ENCODE measurements at places on chromosomes 11 and 22.

- no peak for DNase-seq
Observed at GRCh38 chr11:69870766-69871165, 51.5 kb upstream of the FGF3 start.

GRCh38 chr11:1844221-1845094, 5.7 kb downstream of the TNNI2 start:
- DNase-seq: peak; percentile 48

- no peak for DNase-seq
Observed at GRCh38 chr22:22943521-22944267, 56.1 kb downstream of the IGLL5 start.

GRCh38 chr11:102837646-102838045, 5.8 kb downstream of the MMP3 start:
- DNase-seq: no peak

DNA sequence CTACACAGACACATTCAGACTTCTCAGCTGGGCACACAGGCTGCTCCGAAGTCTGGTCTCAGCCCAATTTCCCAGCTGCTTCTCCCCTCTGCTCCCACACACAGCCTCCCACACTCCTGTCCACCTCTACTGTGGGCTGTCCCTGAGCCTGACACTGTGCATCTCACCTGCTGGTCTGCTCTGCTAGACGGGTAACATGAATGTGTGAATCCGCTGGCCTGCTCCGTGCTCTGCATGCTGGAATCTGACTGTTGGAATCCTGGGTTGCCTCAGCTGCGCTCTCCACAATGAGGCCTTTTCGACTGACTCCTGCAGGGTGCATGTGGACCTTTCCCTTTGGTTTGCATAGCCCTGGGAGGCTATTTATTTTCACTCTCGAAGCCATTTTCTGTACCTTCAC, 489.5 kb upstream of the B3GAT1 start:
- no peak for DNase-seq

- DNase-seq: no peak
Observed at GRCh38 chr22:39634530-39635405, 64.2 kb downstream of the CACNA1I start.

DNA sequence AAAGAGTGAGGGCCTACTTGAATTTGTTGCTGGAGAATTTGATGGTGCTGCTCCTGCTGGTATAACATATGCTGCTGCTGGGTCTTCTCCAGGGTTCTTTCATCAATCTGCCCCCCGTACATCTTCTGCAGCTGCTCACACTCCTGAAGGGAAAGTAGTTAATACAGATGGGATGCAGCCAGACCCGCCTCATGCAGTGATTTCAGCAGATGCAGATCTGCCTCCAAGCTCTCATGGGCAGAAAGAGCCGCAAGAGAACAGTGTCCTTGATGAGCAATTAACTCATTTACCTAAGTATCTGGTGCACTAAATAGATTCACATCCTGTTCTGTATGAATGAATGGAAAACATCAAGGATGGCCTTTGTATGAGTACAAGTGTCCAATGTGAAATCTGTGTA, 24.8 kb upstream of the APOA1 start:
- no peak for DNase-seq

GRCh38 chr22:38118182-38118581, 7.7 kb upstream of the BAIAP2L2 start:
- DNase-seq: no peak

DNA sequence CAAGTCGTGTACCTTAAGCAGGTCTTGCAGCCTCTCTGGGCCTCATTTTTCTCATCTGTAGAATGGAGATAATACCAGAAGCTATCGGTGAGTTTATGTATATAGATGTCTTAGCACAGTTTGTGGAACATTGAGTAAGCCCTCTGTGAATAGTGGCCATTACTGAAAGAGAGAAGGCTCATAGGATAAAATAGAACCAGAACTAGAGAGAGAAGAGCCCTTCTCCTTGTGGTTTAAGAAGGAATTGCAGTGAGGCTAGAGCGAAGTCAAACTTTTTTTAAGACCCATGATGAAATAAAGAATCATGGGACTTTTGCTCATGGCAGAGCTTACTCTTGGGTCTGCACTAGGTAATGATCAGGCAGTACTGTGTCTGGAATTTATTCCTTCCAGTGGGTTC, 137.1 kb downstream of the TRIM44 start:
- no peak for DNase-seq

GRCh38 chr11:16204261-16204660, 152.1 kb downstream of the SOX6 start:
- no peak for DNase-seq

DNA sequence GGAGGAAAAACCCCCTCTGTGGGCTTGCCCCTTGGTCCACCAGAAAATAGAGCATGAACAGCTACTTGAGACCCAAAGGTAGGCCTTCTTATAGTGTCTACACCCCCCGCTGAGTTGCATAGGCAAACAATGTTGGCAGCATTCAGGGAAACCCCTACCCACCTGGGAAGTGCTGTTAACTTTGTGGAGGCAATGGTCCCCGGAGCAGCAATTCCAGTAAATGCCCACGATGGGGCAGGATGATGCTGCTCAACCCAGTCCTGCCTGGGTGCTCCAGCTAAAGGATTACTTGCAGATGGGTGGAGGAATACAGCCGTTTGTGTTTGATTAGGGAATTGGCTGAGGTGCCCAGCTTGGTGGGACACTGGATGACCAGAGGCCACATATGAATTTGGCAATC, 381.3 kb upstream of the ANO5 start:
- no peak for DNase-seq

DNA sequence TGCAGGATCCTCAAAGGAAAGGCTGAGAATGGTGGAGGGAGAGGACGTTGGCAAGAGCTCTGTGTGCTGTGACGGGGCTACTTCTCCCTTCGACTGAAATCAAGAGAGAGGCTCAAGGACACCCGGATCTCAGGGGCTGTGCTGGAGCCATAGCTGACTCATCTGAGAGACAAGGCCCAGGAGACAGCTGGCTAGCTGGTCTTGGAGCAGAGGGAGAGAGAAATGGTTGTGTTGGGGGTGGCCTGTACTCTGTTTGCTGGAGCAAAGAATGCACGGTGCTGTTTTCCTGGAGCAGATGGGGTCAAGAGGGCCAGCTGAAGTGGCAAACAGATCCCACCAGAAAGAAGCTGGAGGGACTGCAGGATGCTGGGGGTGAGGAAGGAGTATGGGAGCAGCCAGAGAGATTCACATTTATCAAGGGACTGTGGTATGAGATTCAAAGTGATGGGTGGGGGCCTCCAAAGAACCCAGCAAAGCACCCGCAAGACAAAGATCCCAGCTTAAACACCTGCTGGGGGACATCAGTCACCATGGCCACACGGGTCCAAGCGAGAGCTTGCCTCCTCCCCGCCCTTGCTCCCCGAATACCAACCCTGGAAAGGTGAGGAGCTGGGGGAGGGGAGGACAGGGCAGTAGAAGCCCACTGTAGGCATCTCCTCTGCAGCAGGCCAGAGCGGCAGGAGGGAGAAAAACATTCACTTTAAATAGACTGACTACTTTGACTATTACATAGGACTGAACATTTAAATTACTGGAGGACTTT, 40.8 kb downstream of the MAP6 start:
- no peak for DNase-seq

DNA sequence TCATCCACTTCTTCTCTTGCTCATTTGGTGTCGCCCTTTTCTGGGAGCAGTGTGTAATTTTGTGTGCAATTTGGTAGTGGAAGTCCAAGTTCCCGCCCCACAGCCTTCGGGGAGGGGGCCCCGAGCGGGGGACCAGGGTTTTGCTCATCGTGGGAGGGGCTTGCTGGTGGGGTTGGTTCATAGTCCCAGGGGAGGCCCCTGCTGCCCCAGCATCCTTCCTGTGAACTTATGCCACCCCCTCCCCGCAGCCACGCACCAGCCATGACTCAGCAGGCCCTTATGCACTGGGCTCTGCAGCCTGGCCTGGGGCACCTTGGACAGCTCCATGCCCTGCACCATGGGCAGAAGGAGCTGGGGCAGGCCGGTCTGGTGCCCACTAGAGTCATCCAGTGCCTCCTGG, 1183.6 kb downstream of the BRD1 start:
- DNase-seq: no peak

- no peak for DNase-seq
Observed at GRCh38 chr11:128857341-128857740, 9.8 kb downstream of the KCNJ1 start.

DNA sequence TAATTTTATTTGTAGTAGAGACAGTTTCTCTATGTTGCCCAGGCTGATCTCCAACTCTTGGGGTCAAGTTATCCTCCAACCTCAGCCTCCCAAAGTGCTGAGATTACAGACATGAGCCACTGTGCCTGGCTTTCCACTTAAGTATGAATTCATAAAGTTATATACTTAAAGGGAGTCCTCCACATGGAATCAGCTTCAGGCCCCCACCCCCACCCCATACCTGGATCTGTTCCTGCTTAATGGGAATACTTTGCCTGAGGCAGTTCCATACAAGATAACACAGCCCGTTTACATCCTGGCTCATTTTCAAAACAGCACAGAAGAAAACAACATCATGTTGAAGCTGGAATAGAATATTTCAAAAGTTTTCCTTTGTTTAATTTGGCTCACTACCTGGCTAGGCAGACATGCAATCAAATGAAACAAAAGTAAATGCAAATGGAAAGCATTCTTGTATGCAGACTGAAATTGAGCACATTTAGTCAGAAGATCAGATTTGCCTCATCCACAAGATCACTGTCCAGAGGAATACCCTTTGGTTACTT, 82.4 kb downstream of the FAT3 start:
- DNase-seq: no peak

GRCh38 chr11:1300569-1301187, 8.8 kb downstream of the TOLLIP start:
- no peak for DNase-seq

GRCh38 chr11:64406221-64406946, 47.4 kb downstream of the RPS6KA4 start:
- DNase-seq: no peak

DNA sequence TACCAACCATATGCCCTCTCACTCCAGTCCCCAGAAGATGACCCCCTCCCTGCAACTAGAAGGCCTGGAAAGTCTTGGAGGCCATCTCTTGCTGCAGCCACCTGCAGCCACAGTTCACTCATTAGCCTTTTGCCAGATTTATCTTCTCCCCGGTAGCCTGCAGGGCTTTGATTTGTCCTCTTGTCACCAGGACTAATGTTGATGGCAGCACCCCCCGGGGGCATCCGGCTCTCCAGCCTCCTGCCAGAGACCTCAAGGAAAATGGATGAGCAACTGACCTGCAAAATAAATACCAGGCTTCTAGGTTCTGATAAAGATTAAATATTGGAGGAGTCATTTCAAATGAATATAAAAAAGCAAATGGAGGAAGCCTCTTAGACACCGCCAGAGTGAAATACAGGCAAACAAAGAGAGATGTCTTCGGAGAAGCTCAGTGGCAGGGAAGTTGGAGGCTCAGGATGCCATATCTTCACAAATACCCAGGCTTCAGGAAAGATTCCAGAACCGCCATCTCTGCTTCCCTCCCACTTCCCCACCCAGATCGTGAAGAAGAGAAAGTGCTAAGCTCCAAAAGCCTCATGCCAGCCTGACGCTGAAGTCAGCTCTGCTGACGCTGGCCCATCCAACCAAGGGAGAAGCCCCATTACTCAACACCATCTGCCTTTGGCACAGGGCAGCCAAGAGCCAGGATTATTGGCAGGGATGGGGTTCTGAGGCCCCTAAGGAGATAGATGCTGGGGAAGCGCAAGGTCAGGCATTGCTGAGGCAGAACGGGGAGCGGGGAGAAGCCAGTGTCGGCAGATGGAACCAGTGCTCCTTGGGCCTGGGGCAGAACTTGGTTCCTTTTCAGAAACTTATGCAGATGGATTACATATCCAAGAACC, 362.7 kb downstream of the CADM1 start:
- DNase-seq: no peak

DNA sequence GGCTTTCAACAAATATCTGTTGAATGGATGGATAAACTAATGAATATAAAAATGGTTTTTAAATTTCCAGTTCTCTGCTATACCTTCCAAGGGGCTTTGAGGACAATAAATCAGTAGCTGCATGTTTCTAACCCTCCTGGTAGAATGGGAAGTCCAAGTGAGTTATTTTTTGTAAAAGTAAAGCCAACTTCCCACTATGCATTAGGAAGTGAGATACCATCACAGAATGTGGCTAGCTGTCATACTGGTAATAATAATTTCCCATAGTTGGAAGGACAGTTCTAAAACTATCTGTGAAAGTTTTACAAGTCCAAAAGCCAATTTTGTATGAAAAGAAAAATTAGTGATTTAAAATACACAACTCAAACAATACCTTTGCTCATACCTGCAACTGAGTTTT, 50.0 kb downstream of the TMEM123 start:
- no peak for DNase-seq

GRCh38 chr11:69444381-69445130, 36.9 kb upstream of the LINC01488 start:
- DNase-seq: no peak

DNA sequence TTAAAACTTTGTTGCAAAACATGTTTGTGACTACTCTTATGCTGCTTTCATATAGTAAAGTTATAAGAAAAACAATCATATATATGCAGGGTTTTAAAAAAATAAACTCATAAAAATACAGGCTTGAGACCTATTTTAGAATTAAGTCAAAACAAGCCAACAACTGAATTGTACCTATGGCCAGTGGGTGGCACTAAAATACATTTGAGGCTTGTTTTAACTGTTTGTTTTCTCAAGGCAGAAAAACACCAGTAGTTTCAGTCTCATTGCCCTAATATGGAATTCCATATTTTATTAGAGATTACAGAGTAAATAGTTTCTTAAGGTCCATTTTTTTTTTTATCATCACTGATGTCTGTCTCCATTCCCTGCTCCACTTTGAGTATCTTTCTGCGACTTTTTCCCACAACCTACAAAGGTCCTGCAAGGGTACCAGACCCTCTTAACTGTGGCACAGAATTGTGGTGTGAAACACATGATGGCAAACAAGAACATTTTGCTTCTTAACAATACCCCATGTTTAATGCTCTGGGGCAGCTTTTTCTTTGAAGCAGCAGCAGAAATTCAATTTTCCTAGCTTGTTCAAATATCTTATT, 8.5 kb upstream of the CCDC89 start:
- peak; percentile 7 for DNase-seq

DNA sequence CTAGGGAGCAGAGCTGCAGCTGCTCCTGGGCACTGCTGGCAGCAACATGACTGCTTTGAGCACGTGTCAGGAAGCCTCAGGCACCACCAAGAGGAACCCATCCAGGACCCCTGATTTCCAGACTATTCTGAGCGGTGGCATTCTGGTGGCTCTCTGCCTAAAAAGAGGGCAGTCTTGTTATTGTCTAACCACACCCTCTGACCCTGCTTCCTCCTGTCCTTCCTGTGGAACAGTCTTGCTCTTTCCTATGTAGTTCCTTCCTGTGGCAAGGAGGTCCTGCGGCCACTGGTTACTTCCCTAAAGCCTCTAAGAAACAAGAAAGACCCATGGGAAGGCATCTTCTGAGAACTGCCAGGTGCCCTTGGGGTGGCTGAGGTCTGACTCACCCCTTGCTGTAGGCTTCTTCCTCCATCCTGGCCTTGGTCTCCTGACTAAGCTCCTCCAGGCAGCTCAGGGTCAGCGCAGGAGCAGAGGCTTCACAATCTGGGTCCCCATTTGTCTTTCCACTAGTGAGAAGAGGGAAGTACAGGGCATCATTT, 13.1 kb upstream of the LYVE1 start:
- no peak for DNase-seq

GRCh38 chr11:102390667-102391465, 43.9 kb downstream of the BIRC2 start:
- peak; percentile 40 for DNase-seq

GRCh38 chr22:49599691-49600455, 227.8 kb downstream of the BRD1 start:
- no peak for DNase-seq
